ENCODE measurements at places on chromosomes 6 and 20. TPM values are rescaled to one million over a fixed set of nuclear protein-coding genes. Genes with fewer than 3 reads are reported as not detected.

The NHSL1 gene
- total RNA-seq, result 45.9 TPM

The RNF182 gene
- 0.40 TPM for total RNA-seq

The CYP39A1 gene
- total RNA-seq, result 0.22 TPM

The FAM209A gene
- total RNA-seq, result not detected

The TMEM244 gene
- total RNA-seq, result not detected

The CUL9 gene
- total RNA-seq, result 26.6 TPM

The UCKL1 gene
- 21.4 TPM for total RNA-seq

The RNF217 gene
- total RNA-seq, result 29.0 TPM

The ULBP2 gene
- total RNA-seq, result 6.5 TPM

The CRYBG1 gene
- total RNA-seq, result 55.7 TPM

The IPCEF1 gene
- not detected for total RNA-seq

The ZSCAN31 gene
- 80.3 TPM for total RNA-seq

The TOMM6 gene
- total RNA-seq, result 172 TPM

The RING1 gene
- 18.1 TPM for total RNA-seq

The NR2E1 gene
- not detected for total RNA-seq

The CST5 gene
- not detected for total RNA-seq

The WFDC13 gene
- total RNA-seq, result not detected

The NT5E gene
- total RNA-seq, result 149 TPM

The CST2 gene
- total RNA-seq, result not detected

The CYP21A2 gene
- not detected for total RNA-seq

The BCAS1 gene
- total RNA-seq, result not detected

The COX4I2 gene
- not detected for total RNA-seq

The MYCT1 gene
- 184 TPM for total RNA-seq

The PLN gene
- not detected for total RNA-seq

The LST1 gene
- 0.29 TPM for total RNA-seq

The INSM1 gene
- not detected for total RNA-seq

The CGA gene
- total RNA-seq, result not detected

The LPA gene
- total RNA-seq, result not detected

The AP5S1 gene
- total RNA-seq, result 14.0 TPM

The CRISP2 gene
- not detected for total RNA-seq

The KIF25 gene
- total RNA-seq, result not detected

The SRMS gene
- not detected for total RNA-seq

The DNAH8 gene
- 0.07 TPM for total RNA-seq

The TREM2 gene
- not detected for total RNA-seq

The ECT2L gene
- not detected for total RNA-seq

The PRR3 gene
- 10.2 TPM for total RNA-seq

The BPIFB2 gene
- not detected for total RNA-seq

The CLDN20 gene
- not detected for total RNA-seq

The C20orf144 gene
- total RNA-seq, result 0.07 TPM

The TUBB2A gene
- 44.9 TPM for total RNA-seq

The CRISP3 gene
- total RNA-seq, result not detected

The SLC44A4 gene
- total RNA-seq, result 0.13 TPM

The ADGRF5 gene
- total RNA-seq, result 2.0 TPM

The HEY2 gene
- 12.9 TPM for total RNA-seq

The B3GALT4 gene
- 1.2 TPM for total RNA-seq

The TUBE1 gene
- 27.7 TPM for total RNA-seq

The CNR1 gene
- 0.07 TPM for total RNA-seq

The BPIFB4 gene
- not detected for total RNA-seq
